Hippocampal formation (tissue), 2 donors: ENCODE measurements at places on chromosomes 1 and 21.

DNA sequence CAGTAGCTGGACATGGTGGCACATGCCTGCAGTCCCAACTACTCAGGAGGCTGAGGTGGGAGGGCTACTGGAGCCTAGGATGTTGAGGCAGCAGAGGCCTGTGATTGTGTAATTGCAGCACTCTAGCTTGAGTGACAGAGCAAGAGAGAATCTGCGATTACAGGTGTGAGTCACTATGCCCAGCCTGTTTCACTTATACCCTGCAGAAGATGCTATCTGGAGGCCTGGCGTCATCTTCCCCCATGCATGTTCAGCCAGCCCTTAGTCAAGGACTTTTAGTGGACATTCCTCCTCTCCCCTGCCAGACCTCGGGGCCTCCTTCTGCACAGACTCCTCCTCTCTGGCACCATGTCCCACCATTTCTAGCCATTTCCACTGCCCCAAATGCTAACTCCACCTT, 36.3 kb upstream of the RCC2 start:
- no peak for DNase-seq

DNA sequence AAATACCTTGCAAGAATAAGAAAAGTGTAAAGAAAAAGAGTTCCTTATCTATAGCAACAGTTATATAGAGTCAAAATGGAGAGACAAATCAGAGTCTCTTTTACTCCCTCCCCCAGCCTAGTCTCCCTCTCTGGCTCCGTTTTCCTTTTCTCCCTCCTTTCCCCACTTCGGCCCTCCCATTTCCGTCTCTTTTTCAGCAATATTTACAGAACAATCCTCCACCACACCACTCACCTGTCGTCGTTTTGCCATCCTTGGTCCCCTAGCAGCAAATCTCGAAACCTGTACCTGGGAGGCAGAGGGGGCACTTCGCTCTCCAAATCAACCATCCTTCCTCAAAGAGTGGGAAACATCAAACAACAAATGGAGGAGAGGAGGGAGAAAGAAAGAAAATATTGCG, 259 bp downstream of the KCNT2 start:
- no peak for DNase-seq

- DNase-seq = no peak
These were observed 38.6 kb downstream of the DENND1B start for GRCh38 chr1:197736685-197737084.

DNA sequence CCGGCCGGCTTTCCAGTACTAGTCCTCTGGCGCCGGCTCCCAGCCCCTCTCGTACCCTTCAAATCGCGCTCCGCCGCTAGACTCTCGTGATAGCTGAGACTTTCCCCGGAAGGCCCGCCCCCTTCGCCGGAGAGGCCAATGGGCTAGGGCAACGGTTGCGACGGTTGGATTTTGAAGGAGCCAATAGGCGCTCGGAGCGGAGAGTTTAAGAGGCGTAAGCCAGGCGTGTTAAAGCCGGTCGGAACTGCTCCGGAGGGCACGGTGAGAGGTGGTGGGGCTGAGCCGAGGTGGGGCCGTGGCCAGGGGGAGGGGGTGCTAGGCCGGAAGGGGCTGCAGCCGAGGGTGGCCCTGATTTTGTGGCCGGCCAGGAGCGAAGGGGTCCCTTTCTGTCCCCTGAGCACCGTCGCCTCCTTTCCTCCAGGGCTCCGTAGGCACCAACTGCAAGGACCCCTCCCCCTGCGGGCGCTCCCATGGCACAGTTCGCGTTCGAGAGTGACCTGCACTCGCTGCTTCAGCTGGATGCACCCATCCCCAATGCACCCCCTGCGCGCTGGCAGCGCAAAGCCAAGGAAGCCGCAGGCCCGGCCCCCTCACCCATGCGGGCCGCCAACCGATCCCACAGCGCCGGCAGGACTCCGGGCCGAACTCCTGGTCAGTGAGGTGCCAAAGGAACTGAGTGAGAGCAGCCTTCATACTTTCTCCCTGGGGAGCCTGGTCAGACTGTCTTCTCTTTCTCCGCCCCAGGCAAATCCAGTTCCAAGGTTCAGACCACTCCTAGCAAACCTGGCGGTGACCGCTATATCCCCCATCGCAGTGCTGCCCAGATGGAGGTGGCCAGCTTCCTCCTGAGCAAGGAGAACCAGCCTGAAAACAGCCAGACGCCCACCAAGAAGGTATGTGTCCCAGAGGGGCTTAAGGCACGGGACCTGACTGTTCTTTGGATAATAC, at the start of gene CDC20:
TSS of gene CDC20 (plus strand) at position 236 of the 948 bp plus-strand sequence. CDS start at position 471, 235 bp downstream.
- peak; percentile 96 for DNase-seq

DNA sequence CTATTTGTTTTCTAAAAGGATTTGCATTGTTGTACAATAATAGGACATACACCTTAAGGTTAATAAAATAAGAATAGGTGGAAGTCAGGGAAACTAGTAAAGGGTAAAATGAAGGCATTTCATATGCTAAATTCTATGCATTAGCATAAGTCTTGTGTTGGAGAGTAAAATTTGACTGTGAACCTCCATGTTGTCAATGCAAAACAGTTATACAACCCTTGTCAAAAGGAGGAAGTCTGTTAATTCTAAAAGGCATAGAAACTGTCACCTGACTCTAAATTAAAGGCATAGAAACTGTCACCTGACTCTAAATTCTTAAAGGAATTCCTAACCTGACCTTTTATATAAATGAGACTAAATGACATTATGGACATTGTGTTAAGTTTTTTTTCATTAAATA, 291.8 kb downstream of the OLFM3 start:
- DNase-seq = no peak

DNA sequence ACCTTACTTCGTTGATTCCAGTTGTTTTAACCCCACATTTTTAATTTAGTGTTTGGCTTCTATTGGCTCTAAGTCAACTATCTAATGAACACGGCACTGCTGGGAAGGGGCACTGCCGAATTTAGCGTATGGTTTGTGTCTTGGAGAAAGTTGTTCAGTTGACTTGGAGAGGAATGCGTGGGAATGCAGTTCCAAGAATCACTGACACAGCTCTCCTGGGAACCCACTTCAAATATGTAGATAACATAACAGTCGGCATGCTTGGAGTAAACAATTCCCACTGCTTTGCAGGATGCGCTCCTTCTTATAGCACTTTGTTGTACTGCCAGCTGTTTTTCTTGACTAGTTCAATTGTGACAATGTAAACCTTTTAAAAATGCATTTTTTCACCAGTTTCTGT, 104.3 kb downstream of the RYR2 start:
- DNase-seq = no peak

GRCh38 chr21:44531606-44532564, 8.1 kb downstream of the KRTAP10-1 start:
- DNase-seq = no peak

DNA sequence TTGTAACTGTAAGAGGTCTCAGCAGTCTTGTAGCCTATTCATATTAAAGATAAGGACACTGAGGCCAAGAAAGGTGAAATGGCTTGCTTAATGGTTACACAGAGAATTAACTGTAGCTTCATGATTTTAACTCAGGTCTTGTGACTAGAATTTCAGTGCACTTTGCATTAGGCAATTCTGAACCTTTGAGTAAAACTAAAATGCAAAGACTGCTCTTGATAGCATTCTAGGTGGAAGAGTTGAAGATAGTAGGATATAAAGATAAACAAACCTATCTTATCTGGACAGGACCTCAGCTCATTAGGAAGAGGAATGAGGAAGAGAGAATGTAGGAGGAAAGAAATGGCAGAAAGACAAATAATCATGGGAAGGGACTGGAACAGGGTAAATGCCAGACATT, 68.6 kb upstream of the RGL1 start:
- DNase-seq = no peak

DNA sequence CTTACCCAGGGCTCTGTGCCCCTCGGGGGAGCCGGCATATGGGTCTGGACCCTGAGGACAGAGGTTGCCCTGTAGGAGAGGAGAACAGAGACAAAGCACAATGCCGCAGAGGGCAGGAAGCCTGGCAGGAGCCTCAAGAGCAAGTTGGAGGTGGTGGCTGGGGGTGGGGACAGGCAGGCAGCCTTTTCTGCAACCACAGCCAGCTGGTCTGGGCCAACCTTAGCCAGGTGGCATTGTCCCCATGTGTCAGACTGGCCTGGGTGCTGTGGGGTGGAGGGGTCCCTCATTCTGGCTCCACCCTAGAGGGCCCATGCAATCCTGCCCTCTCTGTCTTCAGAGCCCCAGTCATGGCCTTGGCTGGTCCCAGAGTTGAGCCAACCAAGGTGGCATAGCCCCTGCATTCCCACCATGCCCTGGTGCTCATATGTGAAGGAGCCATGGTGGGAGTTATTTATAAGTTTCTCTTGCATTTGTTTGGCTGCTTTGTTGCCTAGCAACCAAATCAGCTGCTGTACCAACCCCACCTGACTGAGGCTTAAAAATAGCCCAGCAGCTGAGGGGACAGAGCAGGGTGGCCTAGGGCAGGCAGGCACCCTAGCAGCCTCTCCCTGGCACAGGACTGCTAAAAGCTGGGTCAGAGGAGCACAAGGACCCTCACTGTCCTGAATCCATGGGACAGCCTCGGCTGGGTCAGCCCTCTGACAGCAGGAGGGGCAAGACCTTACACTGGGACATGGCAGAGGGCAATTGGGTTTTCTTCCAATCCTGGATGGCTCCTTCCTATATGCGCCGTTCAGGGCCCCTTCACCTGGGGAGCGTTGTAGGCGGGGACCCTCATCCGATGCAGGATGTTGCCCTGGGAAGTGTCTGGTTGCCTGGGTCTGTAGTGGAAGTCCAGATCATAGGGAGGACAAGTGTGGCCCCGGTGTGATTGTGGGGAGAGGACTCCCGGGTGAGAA, 19.5 kb downstream of the MAP7D1 start:
- no peak for DNase-seq

DNA sequence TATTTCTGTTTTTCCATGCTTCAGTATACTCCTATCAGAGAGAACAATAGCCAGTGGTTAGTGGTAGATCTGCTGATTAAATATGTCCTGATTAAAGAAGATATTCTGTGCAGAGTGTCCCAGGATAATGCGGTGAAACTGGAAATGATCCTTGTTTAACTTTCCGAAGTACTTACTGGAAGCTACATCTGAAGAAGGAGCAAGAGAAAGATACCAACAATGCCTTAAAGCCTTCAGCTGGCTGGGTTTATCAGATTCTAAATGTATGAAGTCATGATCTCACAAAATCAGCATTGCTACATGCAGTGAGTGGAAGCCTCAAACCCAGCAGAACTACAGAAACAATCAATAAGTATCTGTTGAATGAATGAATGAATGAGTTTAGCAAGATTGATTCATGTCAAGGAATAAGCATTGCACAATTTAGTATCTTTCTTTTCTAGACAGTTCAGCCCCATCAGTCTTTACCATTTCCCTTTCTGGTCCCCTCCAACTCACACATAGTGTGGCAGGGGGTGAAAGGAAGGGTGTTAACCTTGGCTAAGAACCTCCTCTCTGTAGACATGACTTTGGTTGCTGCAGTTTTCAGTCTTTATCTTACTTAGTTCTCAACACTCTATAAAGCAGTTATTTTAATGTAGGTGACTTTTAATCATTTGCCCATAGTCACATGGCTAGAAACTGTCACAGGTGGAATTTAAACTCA, 24.7 kb upstream of the DNASE2B start:
- no peak for DNase-seq

- peak; percentile 31 for DNase-seq
These were observed 90.2 kb downstream of the DMRTA2 start for GRCh38 chr1:50332941-50333594.

GRCh38 chr1:62774006-62774405, 9.9 kb upstream of the ATG4C start:
- DNase-seq = no peak

- DNase-seq = peak; percentile 7
These were observed 41.2 kb downstream of the RRAGC start for GRCh38 chr1:38818175-38818976.

GRCh38 chr1:50308878-50309277, 114.4 kb downstream of the DMRTA2 start:
- DNase-seq = no peak

- no peak for DNase-seq
These were observed 9.0 kb upstream of the DMRTB1 start for GRCh38 chr1:53450225-53450624.

DNA sequence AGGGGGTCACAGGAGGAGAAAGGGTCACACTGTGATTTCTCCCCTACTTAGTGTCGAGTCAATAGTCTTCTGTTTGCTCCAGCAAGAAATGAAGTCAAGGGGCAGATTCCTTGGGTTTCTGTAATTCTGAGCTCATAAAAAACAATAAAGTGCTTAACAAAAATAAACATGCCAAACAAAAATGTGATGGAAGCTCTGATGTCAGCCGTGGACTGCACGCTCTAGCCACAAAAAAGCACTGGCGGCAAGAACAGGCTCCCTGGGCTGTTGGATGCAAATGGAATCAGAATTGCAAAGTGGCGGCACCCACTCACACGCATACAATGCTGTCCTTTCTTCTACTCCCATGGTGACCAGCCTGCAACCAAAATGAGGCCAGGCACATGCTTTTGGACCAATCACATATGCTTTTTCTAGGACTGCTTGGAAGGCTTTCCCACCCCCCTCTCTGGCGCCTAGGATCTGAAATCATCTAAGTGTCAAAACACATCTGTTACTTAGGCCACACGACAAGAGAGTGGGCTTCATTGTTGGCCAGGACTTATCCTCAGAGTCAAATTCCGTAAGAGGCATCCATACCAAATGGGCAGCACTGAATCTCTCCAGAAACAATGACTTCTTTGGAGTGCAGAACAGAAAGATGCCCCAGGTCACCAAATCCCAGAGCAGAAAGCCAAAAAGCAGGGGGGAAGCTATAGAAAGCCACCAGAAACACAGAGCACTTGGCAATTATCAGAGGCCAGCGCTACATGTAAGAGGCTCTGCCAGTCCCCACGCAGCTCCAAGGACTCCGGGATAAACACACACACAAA, 9.2 kb downstream of the C1orf198 start:
- DNase-seq = peak; percentile 82

GRCh38 chr1:234675572-234675971, 65.6 kb upstream of the IRF2BP2 start:
- DNase-seq = no peak

DNA sequence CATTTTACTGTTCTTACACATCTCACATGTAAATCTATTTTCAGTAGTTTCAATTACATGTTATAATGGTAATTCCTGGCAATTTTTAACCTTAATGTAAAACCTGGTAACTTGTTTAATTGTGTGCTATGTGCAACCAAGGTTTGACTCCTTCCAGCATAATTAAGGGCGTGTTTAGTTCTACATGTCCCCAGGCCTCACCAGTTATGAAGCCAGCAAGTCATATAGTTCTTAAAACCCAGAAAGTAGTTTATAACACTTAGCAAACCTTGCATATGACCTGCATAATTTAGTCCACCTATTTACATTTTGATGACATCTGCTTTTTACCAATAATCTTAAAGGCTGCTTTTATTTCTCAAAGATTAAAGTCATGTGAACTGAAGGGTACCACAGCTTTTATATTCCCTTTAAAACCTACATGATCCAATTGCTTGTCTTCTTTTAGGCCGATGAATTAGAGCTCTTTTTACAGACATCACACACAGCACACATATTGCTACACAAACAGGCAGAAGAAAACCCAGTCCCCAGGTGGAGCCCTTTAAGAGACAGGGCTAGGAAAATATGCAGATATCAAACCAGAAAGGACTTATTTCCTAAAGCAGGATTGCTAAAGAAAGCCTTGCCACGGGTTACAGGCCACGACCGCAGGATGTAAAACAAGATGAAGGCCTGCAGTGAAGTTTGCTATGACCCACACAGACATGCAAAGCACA, 23.2 kb upstream of the SYCP1 start:
- DNase-seq = no peak
